ENCODE measurements at places on chromosomes 7 and 10. TPM values are rescaled to one million over a fixed set of nuclear protein-coding genes. Genes with fewer than 3 reads are reported as not detected.

The TMEM130 gene
- polyA plus RNA-seq: 6.3 TPM

The MLXIPL gene
- polyA plus RNA-seq: 248 TPM

The RSPH10B gene
- 0.49 TPM for polyA plus RNA-seq

The METTL27 gene
- polyA plus RNA-seq: 2.2 TPM

The PCDH15 gene
- 6.1 TPM for polyA plus RNA-seq

The PIP gene
- not detected for polyA plus RNA-seq

The NEUROD6 gene
- not detected for polyA plus RNA-seq
